EL (cell line): ENCODE measurements at places on chromosomes 1 and 21.

DNA sequence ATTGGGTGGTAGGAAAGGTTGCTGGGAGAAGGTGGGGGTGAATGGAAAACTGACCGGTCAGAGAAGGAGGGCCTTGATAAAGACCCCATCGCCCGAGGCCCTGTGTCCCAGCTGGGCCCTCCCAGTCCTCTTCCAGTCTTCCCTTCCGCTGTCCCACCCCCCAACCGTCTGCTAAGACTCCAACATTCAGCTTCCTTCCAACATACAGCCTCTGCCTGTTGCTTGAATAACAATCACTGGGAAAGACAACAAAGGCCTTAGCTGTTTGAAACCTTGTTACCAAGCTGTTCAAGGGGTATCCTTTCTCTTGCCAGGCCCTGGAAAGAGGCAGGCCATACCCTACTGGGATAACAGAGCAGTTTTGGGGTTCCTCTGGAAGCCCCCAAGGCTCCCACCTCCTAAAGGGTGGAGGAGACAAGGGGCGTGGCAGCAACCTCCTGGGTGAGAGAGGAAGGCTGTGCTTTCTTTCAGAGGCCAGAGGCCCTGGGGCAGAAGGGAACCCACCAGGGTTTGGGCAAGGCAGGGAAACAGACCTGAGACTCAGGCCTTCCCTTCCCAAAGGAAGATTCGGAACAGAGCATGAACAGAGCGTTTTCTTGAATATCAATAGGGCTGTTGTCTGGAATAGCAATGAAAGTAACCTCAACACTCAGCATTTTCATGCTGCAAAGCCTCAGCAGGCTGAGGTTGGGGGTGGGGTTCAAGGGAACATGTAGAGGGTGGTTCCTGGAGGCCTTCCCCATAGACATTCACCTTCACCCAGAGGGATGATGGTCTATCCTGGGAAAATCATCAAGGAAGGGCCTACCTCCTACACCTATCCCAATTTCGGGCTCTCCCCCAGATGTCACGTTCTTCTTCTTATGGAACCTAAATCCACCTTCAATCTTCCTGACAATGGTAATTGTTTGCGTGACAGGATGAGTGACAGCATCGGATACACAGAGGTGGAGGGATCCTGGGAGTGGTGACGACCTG, 4.1 kb downstream of the ETNK2 start:
- DNase-seq: no peak

DNA sequence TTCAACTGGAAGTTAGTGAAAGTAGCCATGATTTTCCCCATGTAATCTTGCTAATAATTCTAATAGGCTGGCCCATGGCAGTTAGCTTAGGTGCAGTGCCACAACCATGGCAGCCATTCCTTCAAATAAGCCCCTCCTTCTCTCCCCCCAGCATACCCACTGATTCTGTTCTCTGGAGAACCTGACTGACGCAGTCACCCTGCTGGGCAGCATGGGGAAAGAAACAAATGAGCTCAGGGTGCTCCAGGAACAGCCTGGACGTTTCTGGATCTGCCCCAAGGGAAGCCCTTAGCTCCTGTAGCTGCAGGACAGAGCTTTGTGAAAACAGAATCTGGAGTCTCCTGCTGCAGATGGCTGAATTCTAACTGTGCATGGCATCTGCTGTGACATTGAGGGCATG, 22.5 kb downstream of the SNAP47 start:
- no peak for DNase-seq

GRCh38 chr1:89755591-89755990, 65.2 kb upstream of the LRRC8D start:
- no peak for DNase-seq

- DNase-seq: peak; percentile 29
Observed at GRCh38 chr1:23548704-23549143, 10.6 kb downstream of the ID3 start.

DNA sequence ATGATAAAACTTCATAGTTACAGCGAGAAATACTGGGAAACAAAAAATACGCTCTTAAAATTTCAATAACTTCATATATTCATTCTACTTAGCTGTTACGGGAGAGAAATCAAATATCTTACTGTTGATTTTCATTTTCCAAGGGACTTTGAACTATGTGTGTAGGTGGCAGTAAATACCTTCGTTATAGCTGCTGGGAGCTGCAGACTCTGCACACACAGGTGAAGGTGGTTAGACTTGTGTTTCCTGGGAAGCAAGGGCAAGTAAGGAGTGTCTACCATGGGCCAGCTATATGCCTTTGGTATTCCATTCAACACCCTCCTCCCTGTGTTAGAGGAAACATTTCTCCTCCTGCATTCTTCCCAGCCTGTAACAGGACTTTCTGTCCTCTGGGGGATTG, 51.4 kb upstream of the DIRAS3 start:
- no peak for DNase-seq

GRCh38 chr1:33120436-33121231, 39.7 kb downstream of the AZIN2 start:
- no peak for DNase-seq

- no peak for DNase-seq
Observed at GRCh38 chr1:46612937-46613660, 3.5 kb downstream of the MOB3C start.

GRCh38 chr1:201662646-201663045, 123.7 kb downstream of the NAV1 start:
- DNase-seq: no peak

DNA sequence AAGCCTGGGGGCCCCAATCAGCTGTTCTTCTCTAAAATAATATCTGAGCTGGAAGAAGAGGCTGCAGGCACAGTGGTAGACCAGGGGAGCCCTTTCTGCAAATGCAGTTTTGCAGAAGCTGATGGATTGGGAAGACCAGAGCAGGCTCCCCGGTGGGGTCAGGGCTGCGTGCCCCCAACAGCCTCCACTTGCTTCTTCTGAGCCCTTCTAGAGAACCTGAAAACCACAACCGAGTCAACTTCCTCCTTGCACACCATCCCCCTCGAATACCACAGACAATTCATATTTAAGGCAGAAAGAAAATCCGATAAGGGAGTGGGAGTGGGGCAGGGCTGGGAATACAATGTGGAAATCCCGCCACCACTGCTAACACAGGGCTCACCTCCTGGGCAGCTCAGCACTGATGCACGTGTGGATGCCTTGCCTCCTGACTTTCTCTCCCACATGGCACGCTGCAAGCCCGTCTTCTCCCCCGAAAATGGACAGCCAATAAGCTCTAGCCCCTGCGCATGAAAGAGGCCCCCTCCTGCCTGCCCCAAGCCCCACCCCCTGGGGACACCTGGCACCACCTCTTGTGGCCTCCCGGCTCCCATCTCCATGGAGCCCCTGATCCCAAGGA, 25.4 kb upstream of the ALDH4A1 start:
- peak; percentile 52 for DNase-seq

DNA sequence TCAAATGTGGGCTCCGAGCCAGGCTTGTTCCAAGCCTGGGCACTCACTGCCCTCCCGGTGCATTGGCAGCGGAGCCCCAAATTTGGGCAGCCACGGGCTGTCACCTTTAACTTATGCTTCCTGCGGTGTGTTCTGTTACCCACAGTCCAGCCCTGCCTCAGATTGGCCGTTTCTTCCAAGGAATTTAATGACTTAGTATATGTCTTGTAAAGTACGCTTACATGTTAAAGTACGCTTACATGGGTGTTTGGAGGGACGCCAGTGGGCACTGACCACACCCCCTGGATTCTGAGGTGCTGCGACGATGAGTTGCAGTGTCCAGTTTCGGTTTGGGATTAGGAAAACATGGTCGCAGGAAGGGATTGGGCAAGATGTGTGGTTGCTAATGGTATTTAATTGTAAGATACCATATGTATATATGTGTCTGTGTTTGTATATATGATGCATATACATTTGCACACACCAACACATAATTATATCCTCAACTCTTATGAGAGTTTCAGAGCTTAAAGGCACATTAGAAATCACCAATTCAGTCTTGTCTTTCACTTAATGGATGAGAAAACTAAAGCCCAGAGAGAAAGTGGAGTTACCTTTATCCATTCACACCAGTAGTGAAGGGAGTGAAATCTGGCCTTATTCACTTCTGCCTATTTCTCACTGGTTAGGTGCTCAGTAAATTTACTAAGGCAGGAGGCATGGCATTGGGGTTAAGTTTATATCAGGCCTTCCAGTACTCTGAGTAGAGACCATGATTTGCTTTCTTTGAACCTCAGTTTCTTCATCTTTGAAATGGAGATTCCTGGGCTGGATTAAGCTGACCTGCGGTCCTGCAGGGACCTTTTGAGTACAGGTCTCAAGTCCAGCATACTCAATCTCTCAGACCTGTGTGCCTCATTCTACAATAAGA, 1.0 kb downstream of the SMYD2 start:
- DNase-seq: peak; percentile 82

DNA sequence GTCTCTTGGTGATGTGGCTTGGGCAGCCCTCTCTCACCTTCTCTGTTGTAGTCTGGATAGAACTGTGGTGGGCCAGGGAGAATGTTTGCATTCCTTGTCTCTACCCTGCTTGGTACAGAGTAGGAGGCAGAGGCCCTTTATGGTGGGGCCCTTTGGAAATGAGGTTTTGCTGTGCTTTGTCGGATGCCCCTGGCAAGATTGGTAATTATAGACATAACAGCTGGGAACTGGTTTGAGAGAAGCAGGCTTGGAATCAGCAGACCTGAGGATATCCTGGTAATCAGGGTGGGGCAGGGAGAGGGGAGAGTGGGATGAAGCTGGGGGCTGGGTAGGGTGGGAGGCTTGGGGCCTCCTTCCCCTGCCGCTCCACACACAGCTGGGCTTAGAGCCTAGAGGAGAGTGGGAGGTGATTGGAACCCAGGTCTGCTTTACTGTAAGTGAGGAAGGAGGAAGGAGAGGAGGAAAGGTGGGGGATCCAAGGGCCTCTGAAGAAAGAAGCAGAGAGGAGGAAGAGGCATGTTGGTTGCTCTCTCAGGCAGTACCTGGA, 5.0 kb downstream of the VANGL2 start:
- DNase-seq: no peak

DNA sequence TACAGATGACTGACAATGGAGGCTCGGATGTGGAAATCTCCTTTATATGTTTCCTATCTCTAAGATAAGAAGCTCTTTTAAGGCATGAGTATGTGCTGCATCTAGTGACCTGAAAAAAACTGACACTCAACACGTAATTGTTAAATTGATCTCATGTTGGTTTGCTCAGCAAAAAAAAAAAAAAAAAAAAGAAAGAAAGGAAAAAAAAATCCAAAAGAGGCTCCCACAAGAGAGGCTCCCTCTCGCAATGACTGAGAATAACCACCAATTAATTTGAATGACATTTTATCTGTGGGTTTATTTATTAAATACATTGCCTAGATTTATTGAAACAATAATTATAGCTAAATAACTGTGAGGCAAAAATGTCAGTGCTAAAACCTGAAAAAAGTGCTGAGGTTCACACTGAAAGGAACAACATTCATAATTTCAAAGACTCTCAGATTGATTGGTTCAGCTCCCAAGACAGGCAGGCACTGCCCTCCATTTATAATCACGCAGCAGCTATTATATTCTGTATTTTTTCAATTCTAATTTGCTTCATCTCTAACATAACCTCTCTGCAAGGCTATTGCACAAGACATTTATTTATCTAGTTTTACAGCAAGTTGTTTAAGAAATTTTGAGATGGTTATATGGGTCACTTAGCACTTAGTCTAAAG, 184.5 kb upstream of the TMPRSS15 start:
- DNase-seq: no peak

DNA sequence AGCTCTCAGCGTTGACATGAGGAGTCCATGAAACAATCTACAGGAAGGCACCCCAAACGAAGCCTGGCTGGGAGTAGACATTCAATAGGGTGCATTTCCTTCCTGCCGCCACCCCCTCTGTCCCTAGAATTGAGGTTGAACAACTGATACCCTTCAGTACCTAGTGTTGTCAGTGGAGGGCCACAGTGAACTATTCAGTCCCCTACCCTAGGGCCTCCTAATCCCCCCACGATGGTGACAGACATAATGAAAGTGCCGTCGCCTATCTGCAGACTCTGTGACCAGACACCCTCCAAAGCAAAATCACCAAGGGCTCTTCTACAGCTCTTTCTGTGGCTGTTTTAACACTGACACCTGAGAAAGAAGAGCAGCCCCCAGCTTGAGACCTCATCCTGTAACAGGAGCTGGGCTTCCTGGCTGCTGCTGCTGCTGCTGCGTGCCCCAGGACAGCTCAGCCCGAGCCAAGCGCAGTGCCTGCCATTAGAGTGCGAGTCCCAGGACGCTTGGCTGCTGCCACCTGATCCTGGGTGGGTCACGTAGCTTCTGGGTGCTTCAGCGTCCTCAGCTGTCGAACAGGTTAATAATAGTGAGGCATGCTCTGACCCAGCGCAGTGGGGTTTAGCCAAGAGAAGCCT, 183.0 kb downstream of the ZBTB18 start:
- DNase-seq: no peak

GRCh38 chr1:117094841-117095604, 26.5 kb downstream of the TRIM45 start:
- DNase-seq: peak; percentile 74

GRCh38 chr21:38440746-38441145, 57.5 kb downstream of the ERG start:
- DNase-seq: peak; percentile 97

DNA sequence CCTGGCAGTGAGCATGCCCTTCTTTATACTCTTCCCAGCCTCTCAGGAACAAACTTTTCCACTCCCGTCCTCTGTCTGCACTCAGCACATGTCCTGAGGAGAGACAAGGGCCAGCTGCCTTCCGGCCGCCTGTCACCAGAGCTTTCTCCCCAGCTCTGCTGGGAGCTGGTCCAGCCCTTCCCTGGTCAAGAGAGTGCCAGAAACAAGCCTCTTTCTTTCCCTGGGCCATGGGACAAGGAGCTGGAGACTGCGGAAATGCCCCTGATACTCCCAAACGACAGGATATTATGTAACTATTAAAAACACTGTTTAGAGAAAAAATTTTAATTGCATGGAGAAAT, 10.4 kb downstream of the LAMB3 start:
- no peak for DNase-seq

- DNase-seq: peak; percentile 43
Observed at GRCh38 chr1:225318706-225319575, 108.9 kb downstream of the LBR start.

- DNase-seq: no peak
Observed at GRCh38 chr1:49051647-49052046, 275.0 kb upstream of the BEND5 start.

DNA sequence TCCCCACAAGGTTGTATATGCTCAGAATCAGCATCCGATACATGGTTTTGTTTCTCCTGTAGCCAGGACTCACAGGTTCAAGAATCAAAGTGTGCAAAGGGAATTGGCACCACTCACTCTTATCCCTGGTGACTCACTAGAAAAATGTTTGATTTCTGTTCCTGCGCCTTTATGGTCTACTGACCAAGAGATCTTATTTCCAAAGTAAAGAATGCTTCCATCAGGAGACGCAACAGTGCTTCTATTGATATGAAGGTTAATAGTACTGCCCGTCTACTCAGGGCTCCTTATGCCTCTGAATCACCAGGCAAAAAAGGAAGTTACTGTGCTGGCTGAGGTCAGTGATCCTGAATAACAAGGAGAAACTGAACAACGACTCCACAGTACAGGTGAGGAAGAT, 1392.0 kb upstream of the PRMT6 start:
- DNase-seq: no peak

DNA sequence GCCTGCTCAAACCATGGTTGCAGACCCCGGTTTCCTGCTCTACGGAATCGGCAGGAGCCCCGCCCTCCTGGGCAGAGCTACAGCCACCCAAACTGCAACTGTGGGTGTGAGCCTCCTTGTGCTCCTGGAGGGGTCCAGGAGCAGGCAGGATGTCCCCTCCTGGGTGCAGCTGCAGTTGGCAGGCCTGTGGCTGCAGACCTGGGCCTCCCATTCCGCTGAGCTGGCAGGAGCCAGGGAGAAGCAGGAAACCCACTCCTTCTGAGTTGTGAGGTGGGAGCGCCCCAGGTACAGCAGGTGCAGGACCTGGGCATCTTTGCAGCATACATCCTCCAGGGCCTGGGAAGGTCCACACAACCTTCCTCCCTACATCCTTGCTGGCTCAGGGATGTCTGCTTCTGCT, 578.7 kb upstream of the USP24 start:
- DNase-seq: no peak

- DNase-seq: no peak
Observed at GRCh38 chr1:192162376-192162775, 4.1 kb downstream of the RGS18 start.
